ENCODE measurements at places on chromosomes 12 and 14. TPM values are rescaled to one million over a fixed set of nuclear protein-coding genes. Genes with fewer than 3 reads are reported as not detected.

The SYNDIG1L gene
- 0.22 TPM for total RNA-seq

DNA sequence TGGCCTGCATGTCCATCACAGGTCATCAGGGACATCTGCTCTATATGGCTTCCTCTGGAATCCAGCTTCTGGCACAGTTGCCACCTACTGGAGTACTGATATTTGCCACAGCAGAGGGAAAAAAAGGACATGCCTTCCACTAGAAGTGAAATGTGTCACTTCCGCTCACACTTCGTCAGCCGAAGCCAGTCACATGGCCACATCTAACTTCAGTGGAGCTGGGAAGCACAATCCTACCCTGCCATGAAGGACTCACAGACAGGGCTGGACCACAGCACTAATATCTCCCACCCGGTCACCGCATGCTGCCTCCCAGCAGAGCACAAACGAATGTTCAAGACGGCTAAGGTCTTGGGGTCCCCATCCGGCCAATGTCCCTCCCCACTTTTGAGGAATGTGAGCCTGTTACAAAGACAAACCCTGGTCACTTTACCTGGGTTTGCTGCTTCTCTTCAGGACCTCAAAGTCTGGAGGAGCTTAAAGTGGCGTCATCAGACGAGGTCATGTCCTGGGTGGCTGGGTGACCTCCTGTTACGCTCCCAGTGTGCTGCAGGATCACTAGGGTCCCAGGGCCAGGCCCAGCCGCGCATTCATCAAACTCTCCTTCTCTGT is 98.6 kb downstream of the GCH1 start:
- no peak for DNase-seq

DNA sequence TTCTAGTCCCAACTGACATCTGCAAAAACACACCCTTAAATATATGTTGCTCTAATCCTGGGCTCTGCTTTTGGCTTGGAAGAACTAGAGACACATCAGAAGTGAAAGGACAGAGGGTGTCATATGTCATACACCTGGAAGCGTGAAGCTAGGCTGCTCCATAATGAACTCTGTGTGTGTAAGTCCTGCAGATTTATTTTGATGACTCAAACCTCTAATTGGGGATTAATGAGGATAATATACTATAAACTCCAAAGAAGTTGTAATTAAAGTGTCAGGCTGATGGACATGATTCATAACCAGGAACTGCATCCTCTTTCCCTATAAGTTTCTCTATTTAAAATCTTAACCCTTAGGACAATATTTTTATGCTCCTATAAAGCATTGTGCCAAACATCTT is 4.4 kb upstream of the KCNK10 start:
- DNase-seq = no peak

The GIT2 gene
- total RNA-seq = 46.2 TPM

DNA sequence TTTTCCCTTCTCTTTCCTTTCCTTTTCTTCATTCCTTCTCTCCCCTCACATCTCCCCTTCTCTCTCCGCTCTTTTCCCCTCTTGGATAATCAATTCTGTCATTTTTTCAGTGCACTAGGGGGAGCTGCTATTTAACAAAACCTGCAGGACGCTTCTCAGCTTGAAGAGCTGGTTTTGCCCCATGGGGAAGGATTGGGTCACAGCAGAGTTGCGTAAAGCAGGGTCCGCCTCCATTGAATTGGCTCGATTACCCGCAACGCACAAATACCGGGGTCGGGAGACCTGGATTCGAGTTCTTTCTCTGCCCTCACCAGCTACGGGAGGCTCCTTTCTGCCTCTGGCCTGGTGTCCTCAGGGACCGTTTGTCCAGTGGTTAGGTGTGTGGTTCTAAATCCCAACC is 42.1 kb upstream of the CHGA start:
- DNase-seq = no peak

The INF2 gene
- 176 TPM for total RNA-seq

- DNase-seq = no peak
Observed at GRCh38 chr12:84840356-84840755, 72.2 kb downstream of the SLC6A15 start.

The MIPOL1 gene
- 12.0 TPM for total RNA-seq

The HSPB8 gene
- 10.4 TPM for total RNA-seq

DNA sequence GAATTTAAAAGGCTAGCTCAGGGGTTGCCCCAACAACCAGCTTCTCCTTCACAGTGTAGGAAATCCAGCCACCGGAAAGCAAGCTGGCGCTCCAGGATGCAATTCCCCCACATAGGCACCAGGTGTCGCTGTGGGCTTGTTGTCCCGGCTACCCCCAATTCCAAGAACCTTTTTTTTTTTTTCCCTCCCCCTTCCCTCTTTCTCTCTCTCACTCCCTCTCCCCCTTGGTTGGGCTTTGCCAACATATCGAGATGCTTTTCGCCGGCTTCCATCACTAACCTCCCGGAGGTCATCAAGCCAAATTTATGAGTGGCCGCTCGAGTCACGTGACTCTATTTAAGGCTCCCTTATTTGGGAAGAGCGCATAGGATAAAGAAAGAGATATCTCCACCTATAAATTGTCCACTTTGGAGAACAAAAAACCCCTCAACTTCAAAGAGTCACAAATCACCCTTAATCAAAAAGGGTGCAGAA is at the start of gene HOXC5:
HOXC5 (plus strand) TSS at position 424 of the 474 bp plus-strand sequence. CDS start 73 bp downstream, outside the sequence.
- peak; percentile 64 for DNase-seq

The BEGAIN gene
- total RNA-seq = 2.5 TPM

The SMCO3 gene
- total RNA-seq = not detected

GRCh38 chr14:60506010-60506409 is 2.9 kb upstream of the SIX6 start:
- no peak for DNase-seq

The AICDA gene
- not detected for total RNA-seq

The TAOK3 gene
- 49.5 TPM for total RNA-seq

GRCh38 chr14:25259470-25259869 is 209.5 kb upstream of the STXBP6 start:
- no peak for DNase-seq

DNA sequence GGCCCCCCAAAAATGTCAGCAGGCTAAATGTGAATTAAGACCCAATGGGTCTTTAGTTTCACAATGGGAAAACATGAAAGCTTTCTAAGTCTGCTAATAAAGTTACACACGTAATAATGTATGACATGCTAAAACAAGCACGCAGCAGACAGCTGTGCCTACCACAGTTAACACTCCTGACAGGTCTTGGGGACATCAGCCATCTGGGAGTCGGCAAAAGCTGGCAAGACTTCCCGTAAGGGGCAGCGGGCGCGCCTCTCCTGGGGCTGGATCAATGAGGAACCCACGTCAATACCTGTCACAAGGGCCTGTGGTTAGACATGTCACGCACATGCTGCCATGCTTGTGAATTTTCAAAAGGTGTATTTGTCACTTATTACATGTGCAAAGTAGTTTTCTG is 45.0 kb downstream of the ACTN1 start:
- no peak for DNase-seq
